ENCODE measurements at places on chromosomes 16 and 17.
A peak's percentile ranks its signal among the peaks of the same experiment; 100 is the strongest.

GRCh38 chr16:61419791-61420190 is 616.4 kb downstream of the CDH8 start:
- DNase-seq, result no peak

DNA sequence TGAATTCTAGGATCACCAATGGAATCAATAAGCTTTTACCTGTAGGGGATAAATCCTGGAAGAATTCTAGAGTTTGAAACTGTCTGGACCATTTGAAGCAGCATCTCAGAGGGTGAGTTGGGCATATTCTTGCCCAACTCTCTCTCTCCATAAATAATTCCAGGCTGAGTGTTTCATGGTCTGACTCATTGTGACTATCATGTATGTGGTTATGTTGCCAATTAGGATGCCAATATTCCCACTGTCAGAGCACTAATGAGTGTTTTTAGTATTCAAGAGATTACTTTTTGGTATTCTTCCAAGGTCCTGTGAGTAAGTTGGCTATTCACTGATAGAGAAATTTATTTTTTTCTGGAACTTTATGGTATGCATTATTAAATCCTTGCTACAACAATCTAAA is 456.9 kb downstream of the TOX3 start:
- DNase-seq, result no peak

GRCh38 chr17:76369804-76370203 is 14.6 kb upstream of the SPHK1 start:
- DNase-seq, result no peak

GRCh38 chr17:41403404-41404023 is 6.1 kb upstream of the KRT31 start:
- DNase-seq, result no peak

DNA sequence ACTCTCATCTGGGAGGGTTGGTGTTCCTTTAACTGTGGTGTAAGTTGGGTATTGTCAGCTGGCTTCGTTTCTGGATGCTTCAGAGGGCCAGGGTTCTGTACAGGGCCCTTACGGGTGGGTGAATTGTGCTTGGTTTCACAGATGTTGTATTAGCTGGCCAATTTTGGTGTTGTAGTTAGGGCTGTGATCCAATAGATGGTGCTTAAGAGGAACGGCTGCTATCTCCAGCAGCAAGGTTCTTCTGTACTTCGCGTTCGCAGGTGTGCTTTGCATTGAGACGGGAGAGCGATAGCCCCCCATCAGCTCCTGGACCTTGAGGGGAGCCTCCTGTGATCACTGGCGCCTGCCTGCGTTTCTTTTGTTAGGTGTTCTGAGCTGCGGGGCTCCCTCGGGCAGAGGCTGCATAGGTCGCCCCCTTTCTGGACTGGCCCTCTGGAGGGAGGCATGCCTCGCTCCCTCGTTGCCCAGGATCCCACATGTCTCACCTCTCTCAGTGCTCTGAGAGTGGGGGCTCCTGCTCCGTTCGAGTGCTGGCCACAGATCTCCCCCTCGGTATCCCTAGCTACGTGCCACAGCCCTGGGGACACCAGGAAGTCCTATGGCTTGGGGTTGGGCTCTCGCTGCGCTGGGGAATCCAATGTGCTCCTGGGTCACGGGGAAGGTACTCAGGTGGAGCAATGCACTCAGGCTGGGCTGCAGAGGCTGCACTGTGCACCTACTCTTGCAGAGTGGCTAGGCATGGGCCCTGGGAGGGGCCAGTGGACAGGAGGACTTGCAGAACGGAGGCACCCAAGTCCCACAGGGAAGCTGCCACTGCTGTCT is 837 bp upstream of the PRDM7 start:
- no peak for DNase-seq

GRCh38 chr16:17768257-17768656 is 297.5 kb upstream of the XYLT1 start:
- no peak for DNase-seq

DNA sequence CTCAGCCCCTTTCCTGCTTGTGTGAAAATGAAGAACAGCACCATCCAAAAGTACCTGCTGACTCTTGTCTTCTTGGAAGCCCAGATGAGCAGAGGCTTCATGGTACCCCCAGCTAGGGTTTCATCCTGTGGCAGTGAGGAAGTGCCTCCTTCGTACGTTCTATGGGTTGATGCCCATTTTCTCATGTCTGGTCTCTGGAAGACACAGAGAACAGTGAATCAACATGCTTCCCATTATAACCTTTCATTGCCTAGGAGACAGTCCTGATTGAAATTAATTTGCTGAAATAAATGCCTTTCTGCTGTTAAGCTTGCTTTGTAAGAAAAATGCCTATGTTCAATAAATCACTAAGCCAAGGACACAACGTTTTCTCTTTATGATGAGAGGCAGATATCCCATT is 36.5 kb downstream of the RCVRN start:
- DNase-seq, result no peak

- DNase-seq, result peak; percentile 16
Measured at GRCh38 chr17:17959520-17960361, 12.5 kb downstream of the TOM1L2 start.

- no peak for DNase-seq
Measured at GRCh38 chr16:11340710-11341109, 4.5 kb upstream of the RMI2 start.

DNA sequence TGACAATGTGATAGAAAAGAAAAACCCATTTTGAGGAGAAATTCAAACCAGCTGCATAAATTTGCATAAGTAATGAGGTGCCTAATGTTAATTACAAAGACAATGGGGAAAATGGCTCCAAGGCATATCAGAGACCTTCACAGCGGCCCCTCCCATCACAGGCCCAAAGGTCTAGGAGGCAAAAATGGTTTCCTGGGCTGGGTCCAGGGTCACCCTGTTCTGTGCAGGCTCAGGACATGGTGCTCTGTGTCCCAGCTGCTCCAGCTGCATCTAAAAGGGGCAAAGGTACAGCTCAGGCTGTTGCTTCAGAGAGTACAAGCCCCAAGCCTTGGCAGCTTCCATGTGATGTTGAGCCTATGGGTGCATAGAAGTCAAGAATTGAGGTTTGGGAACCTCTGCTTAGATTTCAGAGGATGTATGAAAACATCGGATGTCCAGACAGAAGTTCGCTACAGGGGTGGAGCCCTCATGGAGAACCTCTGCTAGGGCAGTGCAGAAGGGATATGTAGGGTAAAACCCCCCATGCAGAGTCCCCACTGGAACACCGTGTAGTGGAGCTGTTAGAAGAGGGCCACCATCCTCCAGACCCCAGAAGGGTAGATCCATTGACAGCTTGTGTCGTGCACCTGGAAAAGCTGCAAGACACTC is 40.6 kb downstream of the IKZF3 start:
- DNase-seq, result no peak

- no peak for DNase-seq
Measured at GRCh38 chr17:35315283-35315682, 58.1 kb downstream of the SLFN11 start.

- no peak for DNase-seq
Measured at GRCh38 chr17:69123626-69124025, 18.1 kb downstream of the ABCA6 start.

GRCh38 chr17:70661342-70662222 is 492.2 kb downstream of the KCNJ2 start:
- no peak for DNase-seq

DNA sequence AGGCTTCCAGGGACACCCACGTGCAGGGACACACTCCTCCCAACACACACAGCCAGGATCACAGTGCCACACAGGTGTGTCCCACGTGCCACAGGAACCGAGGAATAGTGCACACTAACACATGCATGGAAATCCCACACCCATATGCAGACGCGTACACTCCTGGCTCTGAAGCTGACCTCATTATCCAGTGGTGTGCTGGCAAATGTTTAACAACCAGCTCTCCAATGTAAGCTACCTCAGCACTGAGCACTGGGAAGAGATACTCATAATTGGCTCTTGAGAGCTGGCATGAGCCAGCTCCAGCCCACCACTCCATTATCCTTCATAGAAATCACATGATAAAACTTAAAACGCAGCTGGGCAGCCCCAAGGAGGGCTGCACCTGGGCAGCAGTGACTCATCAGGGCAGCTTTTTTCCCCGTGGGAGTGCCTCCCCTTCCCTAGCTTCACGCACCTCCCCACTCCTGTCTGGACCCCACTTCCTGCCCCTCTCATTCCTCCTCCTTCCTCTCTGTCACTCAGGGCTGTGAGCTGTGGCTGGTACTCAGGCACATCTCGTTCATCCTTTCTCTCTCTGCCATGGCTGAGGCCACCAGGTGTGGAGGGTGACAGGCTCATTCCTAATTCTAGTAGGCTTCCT is 14.9 kb upstream of the TBX21 start:
- DNase-seq, result peak; percentile 58

DNA sequence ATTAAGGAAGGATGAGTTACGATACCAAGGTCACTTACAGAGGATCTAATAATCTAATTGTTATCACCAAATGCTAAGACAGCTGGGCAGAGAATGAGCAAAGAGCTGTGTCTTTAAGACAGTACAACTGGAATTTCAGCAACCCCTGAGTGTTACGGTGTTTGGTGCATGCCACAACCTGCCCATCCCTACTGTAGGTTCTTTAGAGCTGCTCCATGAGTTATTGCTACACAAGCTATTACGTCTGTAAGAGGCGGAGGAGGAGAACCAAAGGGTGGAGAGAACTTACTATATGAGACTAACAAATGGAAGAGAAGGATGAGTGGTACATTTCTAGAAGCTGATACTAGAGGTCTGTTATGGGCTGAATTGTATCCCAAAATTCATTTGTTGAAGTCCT is 14.2 kb upstream of the C17orf78 start:
- no peak for DNase-seq

DNA sequence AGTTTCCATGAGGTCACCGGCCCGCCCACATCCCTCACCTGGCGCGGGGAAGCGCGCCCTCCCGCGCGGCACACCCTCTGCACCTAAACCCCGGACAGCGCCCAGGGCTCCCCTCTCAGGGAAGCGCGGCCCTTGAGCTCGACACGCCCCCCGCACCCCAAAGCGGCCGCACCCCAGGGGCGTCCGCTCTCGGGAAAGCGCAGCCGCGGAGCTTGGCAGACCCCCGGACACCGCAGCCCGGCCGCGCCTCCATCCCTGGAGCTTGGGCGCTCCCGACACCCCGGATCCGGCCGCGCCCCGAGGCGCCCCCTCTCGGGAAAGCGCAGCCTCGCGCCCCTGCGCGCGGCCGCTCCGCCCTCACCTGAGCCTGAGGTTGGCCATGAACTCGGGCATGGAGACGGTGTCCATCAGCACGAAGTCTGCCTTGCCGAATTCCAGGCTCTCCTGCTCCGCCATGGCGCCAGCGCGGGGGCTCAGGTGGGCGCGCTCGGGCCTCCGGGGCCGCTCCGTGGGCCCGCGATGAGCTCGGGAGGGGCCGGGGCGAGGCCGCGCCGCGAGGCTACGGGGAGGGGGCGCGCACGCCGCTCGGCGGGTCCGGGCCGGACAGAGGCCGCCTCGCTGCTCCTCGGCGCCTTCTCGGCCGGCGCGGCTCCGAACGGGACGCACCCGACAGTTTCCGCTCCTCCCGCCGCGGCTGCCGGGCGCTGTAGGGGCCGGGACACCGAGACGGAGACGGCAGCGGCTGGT is at the start of gene MYO1D:
MYO1D (minus strand) TSS at position 708 of the 747 bp plus-strand sequence; CDS start at position 456, 252 bp downstream.
- DNase-seq, result peak; percentile 69

DNA sequence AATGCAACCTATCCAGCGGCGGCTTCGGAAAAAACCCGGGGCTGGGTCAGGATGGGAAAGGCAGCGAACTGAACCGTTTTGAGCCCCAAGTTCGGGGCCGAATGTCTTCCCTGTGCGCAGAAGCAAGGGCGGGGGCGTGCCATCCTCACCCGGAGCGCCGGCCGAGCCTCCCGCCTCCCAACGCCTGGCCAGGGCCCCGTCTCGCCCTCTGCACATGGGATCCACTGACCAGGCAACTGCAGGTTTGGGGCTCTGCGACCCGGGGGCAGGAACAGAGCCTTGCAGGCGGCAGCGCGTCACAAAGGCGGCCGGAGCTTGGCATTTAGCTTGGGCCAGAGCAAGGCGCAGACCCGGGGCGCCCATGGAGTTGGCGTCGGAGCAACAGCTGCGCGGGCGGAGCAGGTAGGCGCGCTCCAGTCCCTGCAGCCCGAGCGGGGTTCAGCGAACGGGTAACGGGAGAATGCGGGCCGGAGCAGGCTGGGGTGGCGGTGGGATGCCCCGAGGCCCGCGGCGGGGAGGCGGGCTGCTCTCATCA is at the start of gene FBXO39:
FBXO39 (plus strand) TSS at position 345 of the 535 bp plus-strand sequence. CDS start 3,654 bp downstream, outside the sequence.
- no peak for DNase-seq

GRCh38 chr16:62816971-62817519 is 780.8 kb upstream of the CDH8 start:
- DNase-seq, result no peak

- DNase-seq, result no peak
Measured at GRCh38 chr16:83308414-83308813, 499.4 kb upstream of the HSBP1 start.
